ENCODE measurements at places on chromosomes 11 and 22.

- DNase-seq: no peak
Observed at GRCh38 chr11:73260127-73260457, 12.0 kb upstream of the P2RY6 start.

- DNase-seq: no peak
Observed at GRCh38 chr11:78298291-78298771, 109.6 kb downstream of the USP35 start.

- DNase-seq: no peak
Observed at GRCh38 chr11:9210224-9210921, 54.8 kb downstream of the DENND5A start.

- no peak for DNase-seq
Observed at GRCh38 chr11:120231963-120232362, 8.0 kb upstream of the POU2F3 start.

DNA sequence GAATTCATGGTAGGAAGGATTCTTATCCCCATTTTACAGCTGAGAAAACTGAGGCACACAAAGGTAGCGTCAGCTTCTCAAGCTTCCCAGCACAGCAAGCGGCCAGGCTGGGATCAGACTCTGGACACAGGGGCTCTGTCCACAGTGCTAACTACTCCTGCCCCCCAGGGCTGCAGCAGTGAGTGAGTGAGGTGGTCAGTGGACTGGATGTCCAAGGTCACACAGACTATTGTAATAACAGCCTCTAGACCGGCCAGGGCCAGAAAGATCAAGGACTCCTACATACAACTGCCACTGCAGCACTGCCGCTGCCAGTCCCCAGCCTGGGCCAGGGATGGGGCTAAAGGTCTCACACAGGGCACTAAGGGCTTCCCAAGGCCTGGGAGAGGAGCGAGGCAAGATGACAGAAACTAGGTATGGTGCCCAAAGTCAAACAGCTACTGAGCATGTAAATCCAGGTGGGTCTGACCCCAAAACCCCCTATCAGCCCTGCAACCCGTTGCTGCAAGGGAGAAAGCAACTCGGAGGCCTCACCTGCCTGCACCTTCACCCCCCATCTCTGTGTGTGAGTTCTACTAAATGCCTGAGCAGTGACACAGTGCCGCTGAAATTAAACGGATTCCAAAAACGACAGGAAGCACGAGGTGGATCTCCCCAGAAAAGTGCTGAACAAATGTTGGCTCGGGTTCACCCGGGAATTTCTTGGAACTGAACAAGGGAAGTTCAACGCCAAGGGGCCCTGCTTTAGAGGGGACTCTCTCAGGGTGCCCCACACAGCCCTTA lies 161.8 kb upstream of the GRK3 start:
- no peak for DNase-seq

DNA sequence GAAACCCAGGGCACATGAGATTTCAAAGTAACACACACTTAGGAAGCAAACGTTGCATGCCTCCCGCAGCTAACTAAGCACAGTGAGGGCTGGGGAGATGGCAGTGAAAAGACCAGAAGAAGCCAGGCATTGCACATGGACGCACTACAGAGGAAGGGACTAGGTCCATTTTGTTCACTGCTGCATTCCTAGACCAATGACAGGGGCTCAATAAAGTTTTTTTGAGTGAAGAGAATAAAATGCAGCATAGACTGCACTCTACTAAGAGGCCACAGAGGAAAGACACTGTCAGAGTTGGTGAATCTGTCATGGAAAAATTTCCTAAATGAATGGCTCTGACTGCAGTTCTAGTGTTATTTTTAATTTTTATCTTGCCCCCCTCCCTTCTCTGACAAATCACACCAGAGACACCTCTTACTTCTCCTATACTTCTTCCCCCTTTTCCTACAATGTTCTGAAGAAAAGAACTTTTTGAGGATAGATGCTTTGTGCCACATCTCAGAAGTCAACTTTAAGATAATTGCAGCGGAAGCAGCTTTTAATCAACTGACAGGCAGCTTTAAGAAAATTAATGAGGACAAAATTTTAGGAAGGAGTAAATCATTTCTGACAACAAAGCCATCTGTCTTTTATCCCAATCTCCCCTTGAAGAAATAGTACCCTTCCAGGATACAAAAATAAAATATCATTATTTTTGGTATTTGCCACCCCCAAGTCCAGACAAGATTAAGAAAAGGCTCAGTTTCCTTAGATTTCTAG lies 34.8 kb upstream of the CHRM4 start:
- no peak for DNase-seq

DNA sequence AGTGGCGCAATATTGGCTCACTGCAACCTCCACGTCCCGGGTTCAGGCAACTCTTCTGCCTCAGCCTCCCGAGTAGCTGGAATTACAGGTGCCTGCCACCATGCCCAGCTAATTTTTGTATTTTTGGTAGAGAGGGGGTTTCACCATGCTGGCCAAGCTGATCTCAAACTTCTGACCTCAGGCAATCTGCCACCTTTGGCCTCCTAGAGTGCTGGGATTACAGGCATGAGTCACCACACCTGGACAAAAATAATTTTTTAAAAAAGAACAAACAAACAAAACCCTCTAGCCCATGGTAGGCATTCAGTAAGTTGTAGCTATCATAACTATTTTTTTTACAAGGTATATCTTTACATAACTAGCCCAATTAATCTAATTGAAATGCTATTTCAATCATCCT lies 73.9 kb upstream of the CAPRIN1 start:
- DNase-seq: no peak

DNA sequence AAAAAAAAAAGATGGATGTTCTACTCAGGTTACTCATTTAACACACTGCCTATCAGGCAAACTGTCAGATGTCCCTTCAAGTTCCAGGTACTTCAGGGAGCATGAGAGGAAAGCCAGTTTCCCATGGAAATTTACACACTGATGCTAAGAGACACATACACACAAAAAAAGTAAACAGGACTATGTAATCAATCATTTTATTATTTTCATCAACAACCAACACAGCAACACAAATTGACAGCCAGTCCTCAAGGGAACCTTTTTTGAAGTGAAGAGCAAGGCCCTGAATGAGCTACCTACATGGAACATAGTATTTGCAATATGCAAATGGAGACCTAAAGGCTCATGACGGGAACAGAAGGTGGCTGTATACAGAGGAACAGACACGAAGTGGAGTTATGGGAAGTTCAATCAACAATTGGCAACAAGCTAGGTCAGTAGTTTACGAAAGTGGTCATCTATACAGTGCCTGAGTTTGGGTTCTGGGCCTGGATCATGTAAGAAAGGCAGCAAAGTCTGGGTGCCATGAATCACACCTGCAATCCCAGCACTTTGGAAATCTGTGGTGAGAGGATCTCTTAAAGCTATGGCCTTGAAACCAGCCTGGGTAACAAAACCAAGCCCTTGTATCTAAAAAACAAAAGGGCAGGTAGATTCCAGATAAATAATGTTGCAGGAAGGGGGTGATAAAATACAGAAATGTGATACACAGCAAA lies 12.6 kb upstream of the WDR74 start:
- DNase-seq: no peak

DNA sequence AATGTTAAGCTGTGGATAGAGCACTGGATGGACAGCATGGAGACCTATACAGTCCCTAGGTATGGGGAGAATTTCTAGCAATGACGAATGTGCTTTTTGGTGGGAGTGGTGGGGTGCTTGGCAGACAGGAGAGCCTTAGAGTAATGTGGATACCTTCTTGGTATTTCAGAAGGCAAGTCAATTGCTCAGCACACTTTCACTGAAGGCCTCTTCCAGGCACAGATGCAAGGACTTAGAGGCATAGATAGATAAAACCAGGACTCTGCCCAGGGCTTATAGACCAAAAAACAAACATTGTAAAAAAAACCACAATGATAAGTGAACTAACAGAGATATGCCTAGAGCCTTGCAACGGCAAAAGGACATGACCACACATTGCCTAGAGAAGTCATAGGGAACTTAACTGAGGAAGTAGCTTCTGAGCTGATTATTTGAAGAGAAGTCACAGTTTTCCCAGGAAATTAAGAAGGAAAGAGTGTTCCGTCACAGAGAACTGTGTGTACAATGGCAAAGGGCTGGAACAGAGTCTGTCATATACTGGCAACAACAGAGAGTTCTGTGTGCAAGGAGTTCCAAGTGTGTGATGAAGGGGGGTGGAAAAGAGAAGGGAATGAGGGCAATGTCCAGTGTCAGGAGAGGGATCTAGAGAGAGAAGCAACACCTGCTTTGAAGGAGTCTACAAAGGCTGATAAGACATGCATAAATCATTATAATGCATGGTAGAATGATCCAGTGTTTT lies 65.9 kb upstream of the PICALM start:
- no peak for DNase-seq

DNA sequence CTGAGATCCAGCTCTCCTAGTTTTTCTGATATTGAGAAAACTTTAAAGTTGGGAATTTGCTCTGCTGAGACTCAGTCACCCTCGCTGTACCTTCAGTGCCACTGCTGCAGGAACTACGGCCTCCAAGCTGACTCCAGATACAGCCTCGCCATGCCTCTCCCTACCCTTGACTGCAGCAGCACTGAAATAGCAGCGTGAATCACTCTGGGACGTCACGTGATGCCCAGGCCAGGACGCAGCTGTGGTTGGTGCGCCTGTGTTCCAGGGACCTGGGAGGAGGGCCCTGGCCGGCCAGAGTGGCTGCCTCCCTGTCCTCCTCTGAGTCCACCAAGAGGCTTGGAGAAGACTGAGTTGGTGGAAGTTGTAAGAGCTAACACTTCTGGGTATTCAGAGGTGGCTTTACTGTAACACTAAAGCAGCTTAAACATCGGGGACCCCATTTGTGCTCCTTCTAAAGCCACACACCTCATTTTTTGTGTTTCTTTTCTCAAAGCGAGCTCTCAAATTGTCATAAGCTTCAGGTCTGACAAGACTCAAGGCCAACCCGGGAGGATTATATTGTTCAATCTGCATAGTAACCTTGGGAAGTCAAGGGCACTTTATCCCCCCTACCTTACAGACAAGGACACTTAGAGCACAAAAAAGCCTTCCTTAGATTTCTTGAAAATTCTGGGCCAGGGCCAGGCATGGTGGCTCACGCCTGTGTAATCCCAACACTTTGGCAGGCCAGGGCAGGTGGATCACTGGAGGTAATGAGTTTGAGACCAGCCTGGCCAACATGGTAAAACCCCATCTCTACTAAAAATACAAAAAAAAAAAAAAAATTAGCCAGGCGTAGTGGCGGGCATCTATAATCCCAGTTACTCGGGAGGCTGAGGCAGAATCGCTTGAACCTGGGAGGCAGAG lies 4.2 kb upstream of the STIP1 start:
- DNase-seq: no peak

DNA sequence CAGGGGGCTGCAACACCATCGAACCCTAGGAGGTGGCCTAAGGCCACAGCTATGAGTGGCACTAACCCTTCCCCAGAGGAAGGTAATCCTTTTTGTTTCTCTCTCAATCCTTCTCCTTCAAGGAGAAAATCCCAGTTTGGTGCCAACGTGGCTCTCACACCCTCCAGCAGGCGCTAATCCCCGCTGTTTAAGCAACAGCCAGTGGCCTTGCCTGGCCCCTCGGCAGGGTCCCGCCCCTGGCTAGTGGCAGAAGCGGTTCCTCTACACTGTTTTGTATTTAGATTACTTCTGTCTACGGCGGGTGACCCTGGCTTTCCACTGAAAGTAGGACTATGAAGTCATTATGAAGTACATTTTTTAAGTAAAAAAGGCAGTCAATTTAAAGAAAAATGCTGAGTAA lies 15.5 kb downstream of the GNAZ start:
- DNase-seq: no peak

DNA sequence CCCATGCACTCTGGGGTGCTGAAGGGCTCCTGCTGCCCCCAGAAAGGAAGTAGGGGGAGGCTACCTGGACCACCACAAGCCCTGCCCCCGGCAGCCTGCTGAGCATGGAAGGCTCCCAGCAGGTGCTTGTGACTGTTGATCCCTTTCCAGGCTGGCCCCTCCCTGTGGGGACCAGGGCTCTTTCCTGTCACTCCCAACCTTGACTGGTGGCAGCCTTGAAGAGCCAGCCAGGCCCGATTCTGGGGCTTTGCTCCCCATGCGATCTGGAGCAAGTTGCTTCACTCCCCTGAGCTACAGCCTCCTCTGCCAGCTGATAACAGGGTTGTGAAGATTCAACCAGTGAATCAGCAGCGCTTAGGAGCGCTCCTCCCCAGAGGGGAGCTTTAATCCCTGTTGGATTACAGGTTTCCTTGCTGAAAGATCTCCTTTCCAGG lies 4.6 kb upstream of the CST6 start:
- no peak for DNase-seq

DNA sequence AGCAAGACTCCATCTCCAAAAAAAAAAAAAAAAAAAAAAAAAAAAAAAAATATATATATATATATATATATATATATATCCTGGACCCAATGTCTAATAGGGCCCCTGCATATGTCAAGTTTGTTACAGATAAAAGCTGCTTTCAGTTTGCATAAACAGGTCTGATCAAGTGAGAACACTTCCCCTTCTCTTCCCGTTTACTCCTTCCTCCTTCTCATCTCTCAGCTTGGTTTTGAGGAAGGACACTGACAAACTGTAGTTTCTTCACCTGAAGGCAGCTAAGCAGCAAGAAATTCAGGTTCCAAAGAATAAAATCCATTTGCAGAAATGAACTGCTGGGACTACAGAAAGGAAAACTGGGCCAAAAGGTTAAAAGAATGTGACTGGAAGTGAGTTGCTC lies 11.7 kb downstream of the THOC5 start:
- no peak for DNase-seq

- DNase-seq: no peak
Observed at GRCh38 chr22:44698531-44699421, 3.2 kb upstream of the PRR5 start.

GRCh38 chr11:79173615-79174014 lies 267.2 kb downstream of the TENM4 start:
- DNase-seq: no peak

GRCh38 chr11:33291004-33291777 lies 34.0 kb downstream of the HIPK3 start:
- DNase-seq: no peak

- DNase-seq: no peak
Observed at GRCh38 chr11:123122341-123122740, 60.4 kb upstream of the HSPA8 start.

GRCh38 chr22:46959369-46959768 lies 196.9 kb downstream of the TBC1D22A start:
- no peak for DNase-seq

- no peak for DNase-seq
Observed at GRCh38 chr22:38125038-38125610, 14.6 kb upstream of the BAIAP2L2 start.

DNA sequence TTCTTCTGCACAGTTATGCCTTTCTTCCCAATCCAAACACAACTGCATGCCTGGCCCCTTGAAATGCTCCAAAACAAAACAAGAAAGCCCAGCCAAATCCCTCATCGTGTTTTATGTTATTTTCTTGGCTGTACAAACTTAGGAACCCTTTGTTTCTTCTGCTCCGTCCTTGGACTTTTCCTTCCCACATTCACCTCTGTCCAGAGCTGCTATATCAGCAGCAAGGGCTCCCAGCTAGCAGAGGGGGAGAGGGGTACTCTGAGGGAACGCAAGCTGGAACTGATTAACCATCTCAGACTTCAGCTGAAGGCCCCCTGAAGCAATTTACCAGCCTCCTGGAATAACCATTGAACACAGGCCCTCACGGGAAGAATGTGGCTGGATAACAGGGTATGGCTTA lies 214.7 kb downstream of the TENM4 start:
- no peak for DNase-seq

GRCh38 chr11:18408558-18409291 lies 3.4 kb upstream of the LDHC start:
- DNase-seq: no peak

- no peak for DNase-seq
Observed at GRCh38 chr22:37560608-37561211, 430 bp downstream of the CDC42EP1 start.

- peak; percentile 34 for DNase-seq
Observed at GRCh38 chr11:118142809-118143208, 9.8 kb downstream of the SCN4B start.

GRCh38 chr11:35968386-35969088 lies 24.7 kb downstream of the LDLRAD3 start:
- no peak for DNase-seq
